ENCODE measurements at places on chromosomes 7 and 10.

DNA sequence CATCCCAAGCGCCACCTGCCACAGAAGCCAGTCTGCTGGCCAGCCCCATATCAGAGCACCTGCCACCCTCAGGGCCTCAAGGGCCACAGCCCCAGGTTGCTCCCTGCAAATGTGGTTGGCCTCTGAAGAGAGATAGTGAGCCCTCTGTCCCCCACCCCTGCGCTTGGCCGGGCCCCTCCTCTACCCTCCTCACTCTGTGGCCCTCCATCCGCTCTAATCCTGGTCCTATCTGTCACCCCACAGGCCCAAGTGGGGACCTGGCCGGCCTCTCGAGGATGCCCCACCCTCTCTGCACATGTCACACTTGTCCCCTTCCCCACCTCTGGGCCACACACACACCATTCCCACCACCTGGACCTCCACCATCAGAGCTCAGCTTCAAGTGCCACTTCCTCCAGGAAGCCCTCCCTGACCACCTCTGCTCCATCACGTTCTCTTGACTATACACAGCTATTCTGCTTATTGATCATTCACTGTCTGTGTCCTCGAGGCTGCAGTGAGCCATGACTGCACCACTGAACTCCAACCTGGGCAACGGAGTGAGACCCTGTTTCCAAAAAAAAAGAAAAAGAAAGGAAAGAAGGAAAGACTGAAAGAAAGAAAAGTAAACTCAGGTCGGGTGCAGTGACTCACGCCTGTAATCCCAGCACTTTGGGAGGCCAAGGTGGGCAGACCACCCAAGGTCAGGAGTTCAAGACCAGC is 42.4 kb downstream of the TNRC18 start:
- H3K4me3 ChIP-seq, result no peak overlapping the region
- H3K27me3 ChIP-seq, result no peaks in the 10 kb centered on the region
- H3K4me1 ChIP-seq, result peaks cover 30% of the 10 kb centered on the region
- no peak for DNase-seq
- no peak overlapping the region for H3K27ac ChIP-seq
- peaks cover 50% of the 10 kb centered on the region for H3K36me3 ChIP-seq

DNA sequence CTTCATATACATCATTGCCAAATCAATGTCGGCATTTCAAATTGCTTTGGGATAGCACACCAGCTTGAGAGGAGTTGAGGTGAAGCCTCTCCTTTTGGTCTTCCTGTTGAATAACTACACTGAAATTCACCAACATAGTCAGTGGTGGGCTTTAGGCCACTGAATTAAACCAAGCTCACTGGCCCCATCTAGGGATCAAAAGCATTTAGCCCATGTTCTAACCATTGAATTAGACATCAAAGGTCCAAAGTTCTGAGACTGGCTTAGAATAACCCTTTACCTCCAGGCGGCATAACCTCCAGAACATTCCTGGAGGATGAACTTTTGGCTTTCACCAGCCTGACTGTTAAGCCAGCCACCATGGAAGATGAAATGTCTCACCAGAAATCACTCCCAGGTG is 54.6 kb downstream of the BPGM start:
- no peak overlapping the region for H3K4me3 ChIP-seq
- H3K27ac ChIP-seq, result no peak overlapping the region
- H3K27me3 ChIP-seq, result no peaks in the 10 kb centered on the region
- H3K36me3 ChIP-seq, result no peaks in the 10 kb centered on the region

DNA sequence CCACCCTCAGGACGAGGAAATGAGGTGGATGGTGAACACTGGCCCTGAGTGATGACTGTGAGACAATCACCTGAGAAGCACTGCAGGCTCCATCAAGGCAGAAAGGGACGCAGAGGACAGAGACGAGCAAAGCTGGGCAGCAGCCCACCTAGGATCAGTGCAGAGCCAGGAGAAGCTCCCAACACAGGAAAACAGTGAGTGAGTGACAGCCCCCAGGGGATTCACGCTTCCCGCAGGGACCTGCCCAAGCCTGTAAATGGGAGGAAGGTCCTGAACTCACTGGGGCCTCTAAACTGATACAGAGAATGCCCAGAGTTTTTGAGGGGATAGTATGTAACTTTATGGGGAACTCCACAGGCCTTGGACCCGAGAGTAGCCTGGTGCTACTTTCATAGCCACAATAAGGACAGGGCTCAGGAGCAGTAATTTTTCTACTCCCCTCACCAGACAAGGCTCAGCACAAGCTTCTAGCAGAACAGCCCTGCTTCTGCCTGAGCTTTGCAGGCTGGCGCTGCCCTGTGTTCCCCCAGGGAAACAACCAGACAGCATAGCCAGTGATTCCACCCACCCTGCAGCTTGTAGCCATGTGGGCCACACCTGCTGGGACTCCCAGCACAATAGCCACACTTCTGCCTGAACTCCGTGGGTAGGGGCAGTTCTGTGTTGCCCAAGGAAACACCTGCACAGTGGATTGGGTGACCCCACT is 708.4 kb downstream of the POM121L12 start:
- no peak overlapping the region for H3K27ac ChIP-seq
- no peak overlapping the region for H3K4me3 ChIP-seq
- H3K27me3 ChIP-seq, result no peaks in the 10 kb centered on the region

DNA sequence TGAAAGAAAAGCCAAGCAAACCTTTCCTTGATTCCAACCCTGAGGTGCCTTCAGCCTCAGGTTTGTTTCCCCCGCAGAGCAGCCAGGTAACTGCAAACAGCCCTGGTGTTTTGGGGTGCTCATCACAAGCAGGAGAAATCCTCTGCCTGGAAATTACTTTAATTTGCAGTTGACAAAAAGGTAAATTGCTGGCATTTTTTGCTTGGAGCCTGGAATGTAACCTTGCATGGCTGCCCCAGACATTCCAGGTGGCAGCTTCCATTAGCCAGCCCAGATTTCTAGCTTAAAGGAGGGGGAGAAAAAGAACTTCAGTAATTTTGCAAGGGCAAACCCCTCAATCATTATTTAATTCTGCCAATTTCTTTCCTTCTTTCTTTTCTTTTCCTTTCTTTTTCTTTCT is 194.4 kb downstream of the MYOF start:
- no peaks in the 10 kb centered on the region for H3K27me3 ChIP-seq
- H3K4me3 ChIP-seq, result no peak overlapping the region
- H3K27ac ChIP-seq, result no peak overlapping the region
- DNase-seq, result no peak
- H3K36me3 ChIP-seq, result no peaks in the 10 kb centered on the region

DNA sequence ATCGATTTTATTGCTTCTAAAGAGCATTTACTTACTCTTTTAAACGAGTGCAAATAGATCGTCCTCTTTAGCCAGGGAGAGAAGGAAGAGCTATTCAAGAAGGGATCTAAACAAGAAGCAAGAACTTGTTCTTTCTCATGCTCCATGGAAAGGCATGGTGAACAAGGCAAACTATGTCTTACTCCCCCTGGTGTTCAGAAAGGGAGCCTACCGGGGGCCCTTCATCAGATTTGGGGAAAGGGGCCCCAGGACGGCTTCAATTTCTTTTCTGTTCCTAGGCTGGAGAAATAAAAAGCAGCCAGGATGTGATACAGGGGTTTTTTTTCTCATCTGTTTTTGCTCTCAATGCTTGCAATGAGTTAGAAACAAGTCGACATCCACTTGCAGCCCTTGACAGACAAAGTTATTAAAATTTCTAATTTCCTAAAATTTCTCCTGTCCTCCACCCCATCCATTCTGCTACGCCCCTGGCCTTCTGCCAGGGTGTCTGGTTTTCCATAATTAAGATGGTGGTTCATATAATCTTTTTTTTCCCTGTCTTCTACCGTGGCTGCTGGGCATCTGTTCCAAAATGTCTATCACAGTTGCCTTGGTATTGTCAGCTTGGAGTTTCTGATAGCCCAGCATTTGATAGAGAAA is 214.4 kb downstream of the CREB5 start:
- no peak overlapping the region for H3K27ac ChIP-seq
- H3K4me1 ChIP-seq, result peaks cover 7% of the 10 kb centered on the region
- DNase-seq, result peak; percentile 46

DNA sequence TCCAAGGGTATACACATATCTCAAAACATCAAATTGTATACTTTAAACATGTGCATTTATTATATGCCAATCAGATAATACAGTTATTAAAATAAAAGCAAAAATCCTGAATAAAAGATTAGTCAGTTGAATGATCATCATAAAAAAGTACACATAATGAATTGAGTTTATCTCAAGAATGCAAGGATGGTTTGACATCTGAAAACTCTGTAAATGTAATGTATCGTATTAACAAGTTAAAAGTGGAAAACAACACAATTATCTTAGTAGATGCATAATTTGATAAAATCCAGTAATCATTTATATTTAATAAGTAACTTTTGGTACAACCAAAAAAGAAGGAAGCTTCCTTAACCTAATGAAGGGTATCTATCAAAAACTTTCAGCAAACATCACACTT is 86.6 kb downstream of the COL28A1 start:
- no peaks in the 10 kb centered on the region for H3K27me3 ChIP-seq
- DNase-seq, result no peak
- H3K4me3 ChIP-seq, result no peak overlapping the region
- H3K27ac ChIP-seq, result no peak overlapping the region
- H3K4me1 ChIP-seq, result no peaks in the 10 kb centered on the region
- no peaks in the 10 kb centered on the region for H3K36me3 ChIP-seq

DNA sequence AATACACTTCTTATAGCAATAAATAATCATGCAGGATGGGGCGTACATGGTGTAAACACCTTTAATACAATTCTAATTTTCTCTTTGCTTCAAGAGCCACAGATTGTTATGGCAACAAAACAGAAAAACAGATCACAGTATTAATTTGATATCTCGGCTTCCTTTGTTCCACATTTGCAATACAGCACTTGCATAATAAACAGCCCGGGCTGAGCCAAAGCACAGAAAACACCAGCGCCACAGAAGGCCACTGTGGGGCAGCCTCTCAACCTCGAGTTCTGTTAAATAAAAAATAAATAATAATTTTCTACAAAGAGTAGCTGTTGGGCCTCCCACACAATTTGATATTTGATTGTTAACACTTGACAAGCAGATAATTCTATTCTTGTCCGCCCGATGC is 255.9 kb downstream of the USP6NL start:
- no peaks in the 10 kb centered on the region for H3K4me1 ChIP-seq
- H3K27ac ChIP-seq, result no peak overlapping the region
- no peaks in the 10 kb centered on the region for H3K36me3 ChIP-seq
- peaks cover 20% of the 10 kb centered on the region for H3K27me3 ChIP-seq
- DNase-seq, result no peak

DNA sequence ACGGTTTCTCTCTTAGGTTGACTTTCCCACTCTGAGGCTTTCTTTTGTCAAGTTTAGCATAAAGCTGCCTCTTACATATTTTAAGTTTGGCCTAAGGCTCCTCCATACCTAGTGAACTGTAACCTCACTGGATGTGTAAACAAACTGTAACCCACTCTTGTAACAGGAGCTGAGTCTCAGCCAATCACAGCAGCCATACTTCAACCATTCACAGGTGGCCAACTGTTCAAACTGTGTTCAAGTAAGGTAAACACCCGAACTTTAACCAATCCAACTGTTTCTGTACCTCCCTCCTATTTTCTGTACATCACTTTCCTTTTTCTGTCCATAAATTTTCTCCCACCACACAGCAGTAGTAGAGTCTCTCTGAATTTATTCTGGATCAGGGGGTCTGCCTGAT is 7.7 kb upstream of the NRBF2 start:
- H3K27ac ChIP-seq, result no peak overlapping the region
- no peak overlapping the region for H3K4me3 ChIP-seq
- no peaks in the 10 kb centered on the region for H3K36me3 ChIP-seq
- no peaks in the 10 kb centered on the region for H3K4me1 ChIP-seq
- no peak for DNase-seq
